Left ventricle myocardium inferior (tissue), 1 donor: ENCODE measurements at places on chromosomes 12 and 14. TPM values are rescaled to one million over a fixed set of nuclear protein-coding genes. Genes with fewer than 3 reads are reported as not detected.

DNA sequence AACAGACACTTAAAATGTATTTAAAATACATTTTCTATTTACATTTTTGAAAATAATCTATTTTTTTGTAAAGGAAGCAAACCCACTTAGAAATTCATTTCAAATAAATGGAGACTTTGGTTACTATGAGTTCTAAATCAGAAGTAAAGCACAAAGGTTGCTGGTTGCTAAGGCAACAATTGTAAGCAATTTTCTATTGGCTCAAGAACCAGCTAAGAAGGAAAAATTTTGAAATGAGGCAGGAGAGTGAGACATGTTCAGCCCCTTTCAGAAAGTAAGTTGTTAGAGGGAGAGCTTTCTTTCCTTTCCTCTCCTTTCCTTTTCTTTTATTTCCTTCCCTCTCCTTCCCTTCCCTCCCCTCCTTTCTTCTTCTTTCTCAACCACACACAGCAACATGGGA lies 80.7 kb downstream of the PRMT8 start:
- no peaks in the 10 kb centered on the region for H3K27me3 ChIP-seq
- H3K4me1 ChIP-seq, result peaks cover 4% of the 10 kb centered on the region
- DNase-seq, result no peak
- no peak overlapping the region for H3K4me3 ChIP-seq
- no peaks in the 10 kb centered on the region for H3K36me3 ChIP-seq
- no peak overlapping the region for H3K27ac ChIP-seq

ARMH4 gene
- total RNA-seq, result 7.3 TPM

DNA sequence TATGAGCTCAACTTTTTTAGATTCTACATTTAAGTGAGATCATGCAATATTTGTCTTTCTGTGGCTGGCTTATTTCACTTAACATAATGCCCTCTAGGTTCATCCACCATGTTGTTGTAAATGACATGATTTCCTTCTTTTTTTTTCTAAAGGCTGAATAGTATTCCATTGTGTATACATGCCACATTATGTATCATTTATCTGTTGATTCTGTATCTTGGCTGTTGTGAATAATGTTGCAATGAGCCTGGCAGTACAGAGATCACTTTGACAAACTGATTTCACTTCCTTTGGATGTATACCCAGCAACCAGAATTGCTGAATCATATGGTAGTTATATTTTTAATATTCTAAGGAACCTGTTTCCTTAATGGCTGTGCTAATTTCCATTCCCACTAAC lies 19.1 kb downstream of the FBXW8 start:
- DNase-seq, result no peak
- no peaks in the 10 kb centered on the region for H3K27me3 ChIP-seq
- peaks cover 43% of the 10 kb centered on the region for H3K4me1 ChIP-seq
- H3K36me3 ChIP-seq, result peaks cover 29% of the 10 kb centered on the region
- H3K27ac ChIP-seq, result no peak overlapping the region
- no peak overlapping the region for H3K4me3 ChIP-seq

GLT8D2 gene
- total RNA-seq, result 11.7 TPM

DNA sequence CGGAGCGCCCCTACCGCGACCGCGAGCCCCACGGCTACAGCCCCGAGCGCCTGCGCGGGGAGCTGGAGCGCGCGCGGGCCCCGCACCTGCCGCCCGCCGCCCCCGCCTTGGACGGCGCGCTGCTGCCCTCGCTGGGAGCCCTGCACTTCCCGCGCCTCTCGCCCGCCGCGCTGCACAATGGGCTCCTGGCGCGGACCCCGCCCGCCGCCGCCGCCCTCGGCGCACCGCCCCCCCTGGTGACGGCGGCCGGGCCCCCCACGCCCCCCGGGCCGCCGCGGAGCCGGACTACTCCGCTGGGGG lies 27.0 kb downstream of the LRCOL1 start:
- no peaks in the 10 kb centered on the region for H3K27me3 ChIP-seq
- peaks cover 30% of the 10 kb centered on the region for H3K36me3 ChIP-seq
- H3K4me1 ChIP-seq, result peaks cover 4% of the 10 kb centered on the region
- peak overlapping the region; percentile 56 for H3K4me3 ChIP-seq

GRCh38 chr14:64762044-64763034 lies 58.1 kb downstream of the PLEKHG3 start:
- peaks cover 2% of the 10 kb centered on the region for H3K36me3 ChIP-seq
- no peak overlapping the region for H3K4me3 ChIP-seq
- peak overlapping the region; percentile 75 for H3K27ac ChIP-seq
- peaks cover 75% of the 10 kb centered on the region for H3K4me1 ChIP-seq

DNA sequence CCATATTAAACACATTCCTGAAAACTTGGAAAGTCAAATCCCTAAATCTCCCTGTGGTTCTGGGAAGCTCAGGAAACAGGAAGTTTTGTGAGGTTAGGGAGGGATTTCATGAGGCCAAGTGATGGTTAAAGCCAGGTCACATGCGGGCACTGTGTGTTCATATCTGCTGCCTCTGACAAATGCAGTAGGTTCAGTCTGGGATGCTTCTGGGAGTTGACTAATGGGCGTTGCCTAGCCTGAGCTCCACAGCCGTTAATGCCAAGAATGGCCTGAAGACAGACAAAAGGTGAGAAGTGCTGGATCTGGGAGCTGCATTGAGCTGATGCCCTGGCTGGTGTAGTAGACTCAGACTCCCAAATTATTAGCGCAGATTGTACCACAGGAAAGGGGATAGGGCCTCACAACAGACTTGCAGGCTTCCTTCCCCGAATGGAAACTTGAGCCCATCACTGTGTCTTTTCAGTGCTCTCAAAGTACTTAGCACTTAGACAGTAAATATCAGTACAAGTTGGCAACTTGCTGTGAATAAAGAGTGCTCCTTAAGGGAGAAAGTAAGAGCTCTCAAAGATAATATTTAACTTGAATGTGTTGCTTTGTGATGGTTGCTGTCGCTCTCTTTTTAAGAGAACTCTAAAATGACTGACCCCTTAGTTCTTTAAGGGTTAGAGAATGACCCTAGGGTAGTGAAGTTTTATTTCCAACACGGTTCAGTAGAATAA lies 17.3 kb downstream of the GSG1 start:
- H3K27ac ChIP-seq, result no peak overlapping the region
- no peaks in the 10 kb centered on the region for H3K4me1 ChIP-seq
- H3K4me3 ChIP-seq, result no peak overlapping the region
- no peaks in the 10 kb centered on the region for H3K27me3 ChIP-seq
- H3K36me3 ChIP-seq, result peaks cover 3% of the 10 kb centered on the region
- DNase-seq, result no peak

DNA sequence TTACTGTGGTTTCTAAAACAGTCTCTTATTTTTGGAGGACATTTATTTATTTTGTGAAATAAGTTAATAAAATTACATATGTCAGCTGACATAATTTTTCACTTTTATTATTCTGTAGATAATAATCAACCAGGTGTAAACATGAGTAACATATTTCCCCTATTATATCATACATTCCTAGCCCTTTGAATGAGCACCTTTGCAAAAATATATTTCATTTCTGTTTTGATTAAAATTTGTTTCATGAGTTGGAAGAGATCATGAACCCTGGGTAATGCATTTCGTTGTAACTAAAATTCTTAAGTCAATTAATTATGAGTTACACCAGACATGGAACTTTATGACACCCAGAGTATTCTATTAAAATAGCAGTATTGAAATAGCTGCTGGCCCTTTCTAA lies 56.3 kb downstream of the SLC16A7 start:
- peaks cover 3% of the 10 kb centered on the region for H3K36me3 ChIP-seq
- no peak for DNase-seq
- peak overlapping the region; percentile 67 for H3K27ac ChIP-seq
- H3K4me1 ChIP-seq, result peaks cover 26% of the 10 kb centered on the region
- H3K4me3 ChIP-seq, result no peak overlapping the region

AKAP5 gene
- 0.19 TPM for total RNA-seq

KLHL42 gene
- total RNA-seq, result 5.5 TPM

DICER1 gene
- total RNA-seq, result 22.1 TPM

DNA sequence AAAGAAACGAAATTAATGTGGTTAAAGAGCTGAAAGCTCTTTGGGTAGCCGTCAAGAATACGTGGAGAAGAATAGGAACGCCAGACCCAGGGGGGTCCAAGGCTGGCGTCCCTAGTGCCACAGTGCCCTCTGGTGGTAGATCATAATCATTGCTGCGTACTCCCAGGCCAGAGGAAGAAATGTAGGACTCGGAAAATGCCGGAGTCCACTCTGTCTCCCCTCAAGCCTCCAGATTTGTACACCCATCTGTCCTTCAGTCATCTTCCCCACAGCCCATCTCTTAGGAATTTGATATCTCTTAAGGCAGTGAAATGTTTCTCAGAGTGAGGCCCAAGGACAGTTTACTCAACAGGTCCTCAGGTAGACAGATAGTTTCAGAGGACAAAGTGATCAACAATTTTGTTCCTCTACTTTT lies 25.4 kb upstream of the PLEKHG6 start:
- peaks cover 13% of the 10 kb centered on the region for H3K4me1 ChIP-seq
- DNase-seq, result no peak
- no peaks in the 10 kb centered on the region for H3K36me3 ChIP-seq
- H3K4me3 ChIP-seq, result no peak overlapping the region

ADAM21 gene
- total RNA-seq, result 0.38 TPM

MRPL42 gene
- 47.0 TPM for total RNA-seq

FAIM2 gene
- 7.4 TPM for total RNA-seq

ACTN1 gene
- 75.4 TPM for total RNA-seq

E2F7 gene
- total RNA-seq, result 0.27 TPM

GRCh38 chr12:105433804-105434203 lies 103.3 kb downstream of the C12orf75 start:
- H3K36me3 ChIP-seq, result no peaks in the 10 kb centered on the region
- H3K4me3 ChIP-seq, result no peak overlapping the region
- no peak for DNase-seq
- no peaks in the 10 kb centered on the region for H3K4me1 ChIP-seq

DNA sequence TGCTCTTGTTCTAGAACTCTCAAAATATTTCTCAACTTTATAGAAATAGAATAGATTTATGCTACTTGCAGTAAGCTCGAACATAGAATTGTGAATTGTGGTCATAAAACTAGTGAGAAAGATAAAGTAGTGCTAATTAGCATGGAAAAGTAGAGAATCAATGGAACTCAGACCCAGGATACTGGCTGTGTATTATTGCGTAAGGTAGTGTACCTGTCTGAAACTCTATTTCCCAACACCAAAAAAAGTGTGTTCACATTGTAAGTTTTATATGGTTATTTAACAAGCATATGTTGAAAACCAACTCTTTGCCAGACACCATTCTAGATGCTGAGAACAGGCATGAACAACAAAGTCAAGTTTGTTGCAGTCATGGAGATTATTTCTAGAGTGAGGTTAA lies 720.5 kb upstream of the ATXN7L3B start:
- no peak for DNase-seq
- H3K27me3 ChIP-seq, result no peaks in the 10 kb centered on the region
- H3K36me3 ChIP-seq, result no peaks in the 10 kb centered on the region
- H3K4me1 ChIP-seq, result no peaks in the 10 kb centered on the region
- H3K4me3 ChIP-seq, result no peak overlapping the region
- no peak overlapping the region for H3K27ac ChIP-seq

TAMALIN gene
- total RNA-seq, result 20.0 TPM

GRCh38 chr12:116068853-116069252 lies 208.6 kb downstream of the MED13L start:
- no peak overlapping the region for H3K27ac ChIP-seq
- no peaks in the 10 kb centered on the region for H3K36me3 ChIP-seq
- no peaks in the 10 kb centered on the region for H3K27me3 ChIP-seq

DNA sequence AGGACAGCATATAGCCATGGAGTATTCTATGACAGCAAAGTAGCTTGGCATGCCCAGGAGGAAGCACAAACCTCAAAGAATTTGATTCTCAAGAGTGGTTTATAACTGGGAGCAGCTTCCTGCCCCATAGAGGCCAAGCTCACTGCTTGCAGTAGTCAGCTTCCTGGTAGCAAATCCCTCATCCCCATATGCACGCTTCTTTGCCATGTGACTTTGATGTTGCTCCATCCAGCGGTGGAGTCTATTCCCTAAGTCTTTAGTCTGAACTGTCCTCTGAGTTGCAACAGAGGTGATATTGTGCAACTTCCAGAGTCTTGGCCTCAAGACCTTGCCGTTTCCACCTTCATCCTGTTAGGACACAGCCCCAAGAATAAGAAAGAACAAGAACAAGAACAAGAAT lies 996.8 kb upstream of the TMEM132C start:
- no peak for DNase-seq
- no peak overlapping the region for H3K4me3 ChIP-seq
- no peaks in the 10 kb centered on the region for H3K36me3 ChIP-seq
- no peak overlapping the region for H3K27ac ChIP-seq
- no peaks in the 10 kb centered on the region for H3K4me1 ChIP-seq

SOAT2 gene
- total RNA-seq, result not detected
